GM12864 (cell line): ENCODE measurements at places on chromosomes 7 and 10.

GRCh38 chr10:78785066-78785465 lies 283.7 kb upstream of the ZMIZ1 start:
- no peak for DNase-seq

DNA sequence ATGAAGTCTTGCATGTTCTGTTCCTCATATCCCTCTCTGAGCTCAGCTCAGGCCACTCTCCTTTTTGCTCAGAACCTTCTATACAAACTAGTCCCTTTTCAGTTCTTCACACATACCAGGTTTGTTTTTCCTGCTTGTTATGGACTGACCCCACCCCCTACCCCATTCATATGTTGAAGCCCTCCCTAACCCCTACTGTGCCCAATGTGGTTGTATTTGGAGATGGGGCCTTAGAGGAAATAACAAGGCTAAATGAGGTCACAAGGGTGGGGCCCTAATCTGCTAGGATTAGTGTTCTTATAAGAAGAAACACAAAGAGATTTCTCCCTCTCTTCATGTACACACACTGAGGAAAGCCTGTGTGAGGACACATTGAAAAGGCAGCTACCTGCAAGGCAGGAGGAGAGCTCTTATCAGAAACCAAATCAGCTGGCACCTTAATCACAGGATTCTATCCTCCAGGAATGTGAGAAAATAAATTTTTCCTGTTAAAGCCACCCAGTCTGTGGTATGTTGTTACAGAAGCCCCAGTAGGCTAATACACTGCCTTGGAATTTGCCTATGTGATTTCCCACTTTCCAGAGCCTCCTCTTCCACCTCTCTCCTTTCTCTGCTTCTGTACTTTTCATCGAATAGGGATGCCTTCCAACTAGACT lies 67.3 kb upstream of the DNAJB12 start:
- no peak for DNase-seq

DNA sequence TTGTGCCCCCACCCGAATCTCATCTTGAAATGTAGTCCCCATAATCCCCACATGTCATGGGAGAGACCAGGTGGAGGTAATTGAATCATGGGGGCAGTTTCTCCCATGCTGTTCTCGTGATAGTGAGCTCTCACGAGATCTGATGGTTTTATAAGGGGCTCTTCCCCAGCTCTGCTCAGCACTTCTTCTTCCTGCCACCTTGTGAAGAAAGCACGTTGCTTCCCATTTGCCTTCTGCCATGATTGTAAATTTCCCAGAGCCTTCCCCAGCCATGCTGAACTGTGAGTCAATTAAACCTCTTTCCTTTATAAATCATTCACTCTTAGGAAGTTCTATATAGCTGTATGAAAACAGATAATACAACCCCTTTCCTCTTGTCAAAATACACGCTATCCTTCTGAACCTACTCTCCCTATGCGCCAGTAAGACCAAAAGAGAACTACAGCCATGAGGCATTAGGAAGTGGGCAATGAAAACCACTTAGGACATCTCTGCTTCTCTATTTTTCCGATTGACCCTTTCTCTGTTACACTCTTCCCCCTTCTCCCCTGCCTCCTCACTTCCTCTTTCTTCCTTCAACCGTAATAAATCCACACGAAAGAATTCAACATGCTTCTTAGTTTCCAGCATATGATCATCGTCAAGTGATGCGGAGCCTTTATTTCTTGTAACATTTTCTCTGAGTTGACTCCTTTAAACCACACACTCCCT lies 101.2 kb upstream of the WDR11 start:
- no peak for DNase-seq

GRCh38 chr10:77898323-77899079 lies 28.1 kb downstream of the DLG5 start:
- no peak for DNase-seq

GRCh38 chr7:2108501-2109250 lies 124.1 kb downstream of the MAD1L1 start:
- no peak for DNase-seq

DNA sequence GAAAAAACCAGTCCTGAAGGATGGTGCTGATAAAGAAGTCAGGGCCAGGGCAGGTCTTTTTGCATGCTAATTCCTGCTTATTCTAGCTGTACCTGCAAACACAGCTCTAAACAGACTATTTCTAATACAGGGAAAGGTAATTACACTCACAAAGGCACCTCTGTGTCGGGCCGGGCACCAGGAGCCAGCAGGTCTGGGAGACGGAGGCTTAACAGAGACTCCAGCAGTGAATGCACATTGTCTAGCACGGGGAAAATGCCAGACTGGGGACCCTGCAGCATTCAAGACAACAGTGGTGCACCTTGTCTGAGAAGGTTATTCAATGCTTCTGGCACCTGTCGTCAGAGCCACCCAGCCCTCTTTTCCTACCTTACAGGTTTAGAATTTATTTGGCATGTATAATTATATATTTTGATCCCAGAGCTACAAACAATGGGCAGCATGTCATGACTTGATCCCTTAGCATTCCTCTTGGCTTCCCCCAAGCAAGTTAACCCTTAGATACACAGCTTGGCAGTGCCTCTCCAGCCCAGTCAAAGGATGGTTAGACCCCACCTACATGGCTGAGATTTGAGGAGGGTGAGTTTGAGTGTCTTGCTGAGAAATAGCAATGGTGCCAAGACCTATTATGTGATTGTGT lies 185.2 kb downstream of the SLC25A13 start:
- no peak for DNase-seq

GRCh38 chr7:26186364-26187311 lies 13.9 kb downstream of the HNRNPA2B1 start:
- no peak for DNase-seq
